EL (cell line): ENCODE measurements at places on chromosomes 7 and 10.

- no peak for DNase-seq
Measured at GRCh38 chr7:52799817-52800216, 235.6 kb upstream of the POM121L12 start.

DNA sequence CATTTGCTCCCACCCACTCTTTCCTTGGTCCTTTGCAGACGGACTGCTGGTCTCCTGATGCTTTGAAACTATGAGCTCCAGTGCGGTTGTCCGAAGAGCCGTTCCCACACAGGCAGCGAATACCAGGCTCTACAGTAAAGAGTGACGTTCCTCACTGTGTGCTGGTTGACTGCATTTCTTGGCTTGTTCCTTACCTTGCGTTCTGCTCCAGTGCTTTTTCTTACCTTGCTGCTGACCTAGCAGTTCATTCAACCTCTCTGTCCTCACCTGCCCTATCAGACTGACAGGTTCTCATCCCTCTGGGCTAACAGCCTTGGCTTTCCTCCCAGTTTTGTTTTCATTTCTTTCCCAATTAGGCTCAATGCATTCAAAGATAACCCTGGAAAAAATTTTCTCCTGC lies 214.8 kb downstream of the TMEM178B start:
- DNase-seq, result no peak

DNA sequence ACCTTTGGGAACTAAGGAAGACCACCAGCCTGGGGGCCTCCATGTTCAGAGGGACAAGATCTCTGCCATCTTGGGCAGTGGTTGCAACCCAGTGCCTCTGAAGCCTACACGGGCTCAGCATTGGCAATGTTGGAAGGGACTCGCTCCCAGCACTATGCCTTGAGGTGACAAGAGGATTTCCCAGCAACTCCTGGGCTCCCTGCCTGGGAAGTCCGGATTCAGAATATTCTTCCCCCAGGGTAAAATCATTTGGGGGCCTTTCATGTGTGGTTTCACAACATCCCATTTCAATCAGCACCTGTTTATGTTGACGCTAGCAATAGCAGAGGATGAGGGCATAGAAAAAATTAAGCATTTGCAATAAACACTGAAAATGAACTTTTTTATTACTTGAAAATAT lies 509.8 kb upstream of the MGMT start:
- no peak for DNase-seq

DNA sequence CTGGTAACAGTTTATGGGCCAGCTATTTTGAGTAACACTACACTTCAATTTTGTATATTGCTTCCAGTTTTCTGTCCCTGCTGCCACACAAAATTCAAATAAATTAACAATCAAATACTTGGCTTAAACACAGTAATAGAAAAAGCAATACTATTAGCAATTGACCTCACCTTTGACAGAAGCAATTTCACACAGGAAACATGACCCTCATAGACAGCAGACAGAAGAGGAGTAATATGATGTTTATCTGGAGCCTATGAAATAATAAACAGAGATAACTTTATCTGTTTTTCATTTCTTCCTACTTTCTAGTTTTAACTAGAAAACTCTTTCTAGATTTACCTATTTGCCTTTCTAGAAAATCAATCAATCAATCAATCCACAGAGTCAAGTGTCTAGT lies 26.7 kb downstream of the MTPN start:
- no peak for DNase-seq

GRCh38 chr7:50262446-50262845 lies 42.1 kb upstream of the IKZF1 start:
- DNase-seq, result no peak

DNA sequence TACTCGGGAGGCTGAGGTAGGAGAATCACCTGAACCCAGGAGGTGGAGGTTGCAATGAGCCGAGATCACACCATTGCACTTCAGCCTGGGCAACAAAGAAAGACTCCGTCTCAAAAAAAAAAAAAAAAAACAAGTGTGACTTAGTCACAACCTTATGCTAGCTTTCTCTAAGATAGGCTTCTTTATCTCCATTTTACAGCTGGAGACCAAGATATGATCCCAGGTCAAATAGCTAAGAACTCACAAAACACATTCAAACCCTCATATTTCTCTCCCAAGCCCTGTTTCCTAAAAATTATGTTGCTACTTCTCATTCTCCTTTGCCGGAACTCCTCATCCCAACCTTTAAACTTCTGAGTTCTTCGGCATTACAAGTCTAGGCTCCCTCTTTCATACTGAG lies 13.0 kb upstream of the DHTKD1 start:
- no peak for DNase-seq

- peak; percentile 7 for DNase-seq
Measured at GRCh38 chr7:41628901-41629300, 74.0 kb downstream of the INHBA start.

- DNase-seq, result no peak
Measured at GRCh38 chr10:48671914-48672595, 12.6 kb upstream of the WDFY4 start.

DNA sequence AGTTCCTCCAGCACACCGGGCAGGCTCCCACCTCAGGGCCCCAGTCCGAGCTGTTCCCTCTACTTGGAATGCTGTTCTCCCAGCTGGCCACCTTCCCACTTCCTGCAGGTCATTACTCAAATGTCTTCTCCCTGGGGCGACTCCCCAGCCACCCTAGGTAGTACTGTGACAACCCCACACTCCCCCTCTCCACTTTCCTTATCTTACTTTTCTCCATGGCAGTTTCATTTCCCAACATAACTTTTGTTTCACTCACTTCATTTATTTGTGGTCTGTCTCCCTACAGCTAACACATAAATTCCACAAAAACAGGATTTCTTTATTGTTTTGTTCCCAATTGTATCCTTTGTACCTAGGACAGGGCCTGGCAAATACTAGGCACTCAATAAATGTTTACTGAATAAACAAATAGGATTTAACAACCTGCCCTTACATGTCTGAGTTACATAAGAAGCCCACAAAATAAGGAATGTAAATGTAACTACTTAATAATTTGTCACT lies 76.5 kb downstream of the JAZF1 start:
- DNase-seq, result peak; percentile 34

DNA sequence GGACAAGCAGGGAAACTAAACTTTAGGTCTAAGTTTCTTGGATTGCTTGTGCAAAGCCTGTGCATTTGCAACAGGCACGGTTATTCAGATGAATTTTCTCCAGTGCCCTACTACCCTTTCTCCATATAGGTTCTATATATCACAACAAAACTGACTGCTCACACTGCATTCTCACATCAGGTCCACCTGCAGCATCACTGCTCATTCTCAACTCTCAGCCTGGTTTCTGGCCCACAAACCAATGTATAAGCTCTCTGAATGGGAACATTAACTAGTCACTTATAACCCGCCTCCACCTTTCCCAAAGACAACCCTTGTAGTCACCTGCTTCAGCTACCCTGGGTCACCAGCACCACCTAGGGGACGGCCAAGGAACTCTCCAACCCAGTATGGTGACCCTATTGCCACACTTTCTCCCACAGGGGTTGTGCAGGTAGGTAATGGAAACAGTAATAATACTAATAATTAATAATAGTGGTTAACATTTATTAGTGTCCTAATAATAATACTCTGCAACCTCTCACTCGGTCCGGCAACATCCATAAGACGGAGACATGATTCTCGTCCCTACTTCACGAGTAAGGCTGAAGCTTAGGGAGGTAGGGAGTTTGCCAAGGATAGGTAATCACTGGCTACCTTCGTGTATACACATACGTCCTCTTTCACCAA lies 97.3 kb downstream of the CLEC2L start:
- peak; percentile 8 for DNase-seq

DNA sequence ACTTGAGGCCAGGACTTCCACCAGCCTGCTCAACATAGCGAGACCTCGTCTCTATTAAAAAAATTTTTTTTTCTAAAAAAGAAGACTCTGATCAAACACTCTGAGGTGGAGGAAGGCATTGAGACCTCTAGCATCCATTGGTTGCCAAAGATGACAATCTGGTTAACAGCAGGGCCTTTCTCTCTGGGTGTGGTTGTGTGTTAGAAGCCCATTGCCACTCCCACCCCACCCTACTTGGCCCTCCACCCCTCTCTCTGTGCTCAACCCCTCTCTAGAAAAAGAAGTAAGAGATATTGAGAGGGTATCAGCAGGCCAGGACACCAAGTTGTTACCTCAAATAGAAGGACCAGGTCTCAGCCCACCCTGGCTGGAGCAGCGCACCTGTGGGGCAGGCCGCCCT lies 57.4 kb upstream of the MXI1 start:
- DNase-seq, result no peak

GRCh38 chr10:118754229-118754555 lies 578 bp downstream of the CACUL1 start:
- peak; percentile 52 for DNase-seq

- no peak for DNase-seq
Measured at GRCh38 chr10:60352105-60352504, 37.6 kb downstream of the ANK3 start.

DNA sequence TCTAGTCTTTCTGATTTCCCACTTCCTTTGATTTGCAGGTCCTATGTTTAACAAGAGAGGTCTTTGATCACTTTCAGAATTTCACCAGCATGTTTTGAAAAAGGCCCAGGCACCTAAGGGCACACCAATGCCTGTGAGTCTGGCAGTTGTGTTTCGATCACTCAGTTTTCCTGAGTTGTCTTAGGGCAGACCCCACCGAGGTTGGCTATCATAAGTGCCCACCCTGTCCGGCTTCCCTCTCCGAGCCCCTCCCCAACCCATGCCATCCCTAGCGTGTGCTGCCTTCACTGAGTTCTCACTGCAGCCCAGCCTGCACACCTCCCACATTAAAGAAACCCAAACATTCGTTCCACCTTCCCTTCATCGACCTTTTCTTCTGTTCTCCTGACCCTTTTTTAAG lies 257.9 kb downstream of the GRID1 start:
- no peak for DNase-seq

DNA sequence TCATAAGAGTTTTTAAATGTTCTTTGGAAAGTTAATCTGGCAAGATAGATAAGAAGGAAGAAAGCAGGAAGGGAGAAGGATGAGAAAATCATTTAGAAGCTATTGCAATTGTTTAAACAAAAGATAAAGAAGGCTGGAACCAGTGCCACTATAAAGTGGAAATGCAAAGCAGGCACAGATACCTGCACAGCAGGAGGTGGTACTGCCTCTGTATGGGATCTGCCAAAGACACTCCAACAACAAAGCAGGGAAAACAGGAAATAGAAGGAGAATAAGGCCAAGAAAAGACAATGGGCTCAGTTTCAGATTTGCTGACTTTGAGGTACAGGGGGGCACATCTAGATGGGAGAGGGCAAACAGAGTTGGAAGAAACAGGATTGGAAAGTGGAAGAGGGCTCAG lies 138.6 kb downstream of the PPP1R17 start:
- DNase-seq, result no peak

DNA sequence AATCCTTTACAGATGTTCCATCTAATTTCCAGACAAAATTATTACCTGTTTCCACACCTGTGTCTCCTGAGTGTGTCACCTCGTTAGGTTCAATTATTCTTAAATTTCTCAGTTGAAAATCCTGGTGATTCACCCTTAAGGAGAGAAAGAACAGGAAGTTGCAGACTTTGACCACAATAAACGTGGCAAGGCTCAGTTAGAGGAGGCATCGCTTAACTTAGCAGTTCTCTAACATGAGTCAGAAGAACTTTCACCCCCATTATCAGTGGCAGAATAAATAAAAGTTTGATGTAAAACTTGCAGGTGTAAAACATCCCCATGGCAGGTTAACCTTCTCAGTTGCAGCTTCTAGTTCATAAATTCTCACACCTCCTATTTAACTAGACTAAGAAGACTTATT lies 8.3 kb downstream of the XPNPEP1 start:
- DNase-seq, result peak; percentile 88

DNA sequence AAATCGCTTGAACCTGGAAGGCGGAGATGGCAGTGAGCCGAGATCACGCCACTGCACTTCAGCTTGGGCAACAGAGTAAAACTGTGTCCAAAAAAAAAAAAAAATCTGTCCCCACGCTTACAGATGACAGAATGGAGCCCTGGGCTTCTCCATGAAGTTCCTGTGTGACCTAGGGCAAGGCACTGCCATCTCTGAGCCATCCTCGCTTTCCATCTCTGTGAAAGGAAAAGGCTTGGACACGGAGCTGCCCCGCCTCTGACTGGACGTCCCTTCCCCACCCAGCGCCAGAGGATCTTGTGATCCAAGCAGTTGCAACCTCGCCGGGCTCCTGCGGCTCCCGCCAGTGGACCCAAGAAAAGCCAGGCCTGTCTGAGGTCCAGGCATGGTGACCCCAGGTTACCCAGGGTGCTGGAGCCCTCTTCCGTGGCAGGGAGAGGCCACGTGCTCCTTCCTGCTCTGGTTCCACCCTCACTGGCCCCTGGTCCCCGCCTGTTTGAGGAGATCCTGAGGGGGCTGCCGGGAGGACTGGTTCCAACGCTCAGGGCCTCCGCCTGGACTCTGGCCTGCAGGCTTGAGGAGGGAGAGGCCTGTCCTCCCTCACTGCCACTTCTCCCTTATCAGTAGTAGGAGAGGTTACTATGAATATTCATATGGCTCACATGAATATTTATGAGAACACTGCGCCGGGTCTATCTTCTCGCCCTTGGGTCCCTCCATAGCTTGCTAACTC lies 25.6 kb upstream of the ELFN1 start:
- no peak for DNase-seq

DNA sequence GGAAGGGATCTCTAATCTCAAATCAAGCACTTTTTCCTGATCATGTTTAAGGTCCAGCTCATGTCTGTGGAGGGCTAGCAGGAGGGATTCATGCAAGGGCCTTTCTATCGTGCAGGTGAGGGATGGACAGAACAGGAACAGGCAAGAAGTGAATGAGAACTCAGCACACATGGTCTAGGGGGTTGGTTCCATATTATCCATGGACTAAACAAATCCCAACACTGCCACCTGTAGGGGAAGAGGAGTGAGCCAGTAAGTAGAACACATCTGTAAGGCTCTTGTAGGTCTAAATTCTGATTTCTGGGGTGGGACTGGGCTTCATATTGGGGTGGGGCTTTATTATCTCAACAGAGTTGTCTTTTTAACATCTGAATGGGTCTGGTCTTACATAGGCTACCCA lies 138.0 kb upstream of the TARP start:
- peak; percentile 15 for DNase-seq

GRCh38 chr10:126921162-126921561 lies 15.9 kb downstream of the DOCK1 start:
- no peak for DNase-seq

GRCh38 chr10:61987537-61987936 lies 86.0 kb downstream of the ARID5B start:
- no peak for DNase-seq

- no peak for DNase-seq
Measured at GRCh38 chr10:123906884-123907652, 15.5 kb upstream of the CPXM2 start.
